GM20000 (cell line): ENCODE measurements at places on chromosomes 7 and 10.

DNA sequence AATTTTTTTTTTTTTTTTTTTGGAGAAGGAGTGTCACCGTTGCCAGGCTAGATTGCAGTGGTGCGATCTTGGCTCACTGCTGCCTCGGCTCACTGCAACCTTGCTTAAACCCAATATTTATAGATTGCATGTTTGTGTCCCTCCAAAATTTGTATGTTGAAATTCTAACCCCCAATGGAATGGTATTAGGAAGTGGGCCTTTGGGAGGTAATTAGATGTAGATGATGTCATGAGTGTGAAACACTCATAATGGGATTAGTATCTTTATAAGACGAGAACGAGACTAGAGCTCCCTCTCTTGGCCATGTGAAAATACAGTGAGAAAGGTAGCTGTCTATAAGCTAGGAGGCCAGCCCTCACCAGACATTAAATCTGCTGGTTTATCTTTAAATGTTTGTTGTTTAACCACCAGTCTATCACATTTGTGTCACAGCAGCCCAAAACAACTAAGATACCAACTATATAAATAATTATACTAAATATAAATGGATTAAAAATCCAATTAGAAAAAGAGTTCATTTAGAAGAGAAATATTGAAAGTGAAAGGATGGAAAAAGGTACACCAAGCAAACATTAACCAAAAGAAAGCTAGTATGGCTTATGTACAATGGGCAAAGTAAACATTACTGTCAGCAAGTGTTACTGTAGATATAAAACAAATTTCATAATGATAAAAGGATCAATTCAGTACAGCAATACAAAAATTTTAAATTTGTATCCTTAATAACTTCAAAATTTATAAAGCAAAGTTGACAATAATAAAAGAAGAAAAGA, 9.3 kb downstream of the TCAF1 start:
- no peak for DNase-seq

DNA sequence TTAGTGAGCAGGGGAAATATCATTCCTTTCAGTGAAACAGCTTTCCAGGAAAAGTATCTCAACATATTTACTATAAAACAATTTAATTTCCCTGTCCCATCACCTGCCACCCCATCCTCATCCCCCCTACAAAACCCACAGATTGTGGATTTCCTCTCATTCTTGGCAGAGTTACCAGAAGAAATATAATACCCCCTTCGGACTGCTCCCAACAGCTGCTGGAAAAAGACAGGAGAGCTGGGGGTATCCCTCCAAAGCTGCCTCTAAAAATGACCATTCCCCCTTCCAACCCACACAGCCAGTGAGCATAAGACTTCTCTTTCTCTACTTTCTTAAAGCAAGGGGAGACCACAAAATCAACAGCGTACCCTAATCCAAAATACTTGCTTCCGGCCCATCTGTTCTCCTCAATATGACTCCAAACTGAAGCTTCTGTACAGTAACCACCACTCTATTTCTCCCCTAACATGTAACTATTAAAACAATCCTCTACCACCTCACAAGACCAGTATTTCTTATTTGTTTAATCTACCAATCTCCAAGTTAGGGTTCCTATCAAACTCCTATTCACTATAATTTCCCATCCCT, 7.8 kb downstream of the FBXW4 start:
- DNase-seq: no peak

DNA sequence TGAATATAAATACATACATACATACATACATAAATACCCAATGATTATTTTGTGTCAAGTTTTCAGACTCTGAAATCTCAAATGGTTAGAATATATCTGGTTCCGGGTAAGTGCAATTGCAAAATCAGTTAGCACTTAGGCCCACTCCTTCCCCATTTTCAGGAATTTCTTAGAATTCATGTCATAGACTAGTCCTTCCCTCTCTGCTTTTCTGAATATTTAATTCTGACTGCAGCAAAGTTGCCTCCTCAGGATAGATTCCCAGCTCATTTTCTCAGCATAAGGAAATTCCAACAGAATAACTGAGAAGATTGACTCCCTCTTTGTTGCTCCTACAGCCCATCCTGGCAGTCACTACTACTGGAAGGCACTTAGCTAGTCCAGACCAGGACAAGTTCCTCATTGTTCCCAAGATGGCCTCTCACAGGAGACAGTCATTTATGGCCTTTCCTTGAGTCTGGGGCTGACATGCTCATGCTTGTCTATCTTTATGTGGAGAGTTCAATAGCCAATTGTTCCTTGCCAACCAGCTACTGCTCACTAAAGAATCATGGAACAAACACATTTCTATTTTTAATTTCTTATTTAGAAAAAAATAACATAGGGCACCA, 142.9 kb upstream of the ITGB1 start:
- DNase-seq: no peak

DNA sequence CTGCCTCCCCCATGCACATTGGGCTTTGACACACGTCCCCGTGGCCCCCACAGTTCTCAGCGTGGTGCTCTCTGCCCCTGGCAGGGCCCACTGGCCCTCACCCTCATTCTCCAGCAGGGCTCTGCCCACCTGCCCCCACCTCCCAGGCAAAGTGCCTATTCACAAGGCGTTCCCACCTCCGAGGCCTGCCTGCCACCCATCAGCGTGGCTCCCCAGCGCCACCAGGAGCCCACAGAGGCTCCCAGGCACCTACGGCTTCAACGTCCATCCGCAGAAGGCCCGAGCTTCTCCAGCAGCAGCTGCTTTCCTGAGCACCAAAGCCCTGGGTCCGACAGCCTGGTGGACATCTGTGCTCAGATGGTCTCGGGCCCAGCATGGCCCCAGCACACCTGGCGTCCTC, 211.8 kb upstream of the PPP2R2D start:
- no peak for DNase-seq

- DNase-seq: no peak
These were observed 144.7 kb downstream of the TRIL start for GRCh38 chr7:28813243-28813962.

GRCh38 chr7:4659551-4660286, 22.4 kb upstream of the FOXK1 start:
- DNase-seq: no peak

GRCh38 chr7:3790803-3791202, 489.8 kb downstream of the SDK1 start:
- DNase-seq: no peak

DNA sequence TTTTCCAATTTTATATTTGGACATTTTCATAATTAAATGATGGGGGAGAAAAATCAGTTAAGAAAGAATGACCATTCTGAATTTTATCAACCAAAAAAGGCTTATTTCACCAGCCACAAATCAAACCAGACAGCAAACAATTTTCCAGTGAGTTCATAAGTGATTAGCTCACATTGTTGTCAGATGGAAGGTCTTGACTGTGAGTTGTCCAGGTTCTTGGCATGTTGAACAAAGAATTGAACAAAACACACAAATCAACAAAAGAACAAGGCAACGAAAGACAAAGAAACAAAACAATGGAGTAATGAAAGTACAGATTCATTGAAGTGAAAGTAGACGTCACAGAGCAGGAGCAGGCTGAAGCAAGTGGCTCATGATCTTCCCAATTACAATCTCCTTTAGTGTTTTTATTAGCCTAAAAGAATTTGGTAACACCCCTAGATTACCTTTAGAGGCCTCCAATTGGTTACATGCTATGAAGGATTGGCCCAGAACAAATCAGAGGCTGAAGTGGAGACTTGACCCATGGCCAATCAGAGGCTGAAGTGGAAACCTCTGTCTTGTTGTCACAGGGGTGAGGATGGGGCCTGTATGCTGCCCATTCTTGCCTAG, 248.7 kb downstream of the NEBL start:
- DNase-seq: no peak

GRCh38 chr7:741191-741671, 14.2 kb upstream of the PRKAR1B start:
- no peak for DNase-seq

DNA sequence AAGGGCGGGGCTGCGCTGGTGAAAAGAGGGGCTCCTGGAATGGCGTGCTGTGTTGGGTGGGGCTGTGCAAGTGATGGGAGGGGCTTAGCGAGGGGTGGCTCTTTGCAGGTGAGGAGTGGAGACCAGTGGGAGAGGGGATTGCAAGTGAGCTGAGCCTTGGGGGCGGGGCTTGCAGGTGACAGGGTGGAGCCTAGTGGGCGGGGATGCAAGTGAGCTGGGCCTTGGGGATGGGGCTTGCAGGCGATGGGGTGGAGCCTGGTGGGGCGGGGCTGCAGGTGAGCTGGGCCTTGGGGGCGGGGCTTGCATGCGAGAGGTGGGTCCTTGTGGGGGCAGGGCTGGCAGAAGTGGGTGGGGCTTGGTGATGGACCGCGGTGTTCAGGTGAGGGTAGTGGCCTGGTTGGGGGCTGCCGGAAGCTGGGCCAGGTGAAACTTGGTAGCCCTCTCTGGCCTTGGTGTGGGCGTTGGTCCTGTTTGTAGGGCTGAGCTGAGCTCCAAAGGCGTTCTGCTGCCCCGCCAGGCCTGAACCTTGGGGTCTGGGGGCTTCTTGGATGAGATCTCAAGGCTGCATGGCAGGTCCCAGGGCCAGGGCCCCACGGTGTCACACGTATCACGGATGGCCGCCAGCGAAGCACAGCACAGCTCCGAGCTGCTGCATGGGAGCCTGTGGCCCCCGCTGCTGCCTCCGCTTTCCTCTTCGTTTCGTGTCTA, 743 bp upstream of the PITRM1 start:
- DNase-seq: no peak

DNA sequence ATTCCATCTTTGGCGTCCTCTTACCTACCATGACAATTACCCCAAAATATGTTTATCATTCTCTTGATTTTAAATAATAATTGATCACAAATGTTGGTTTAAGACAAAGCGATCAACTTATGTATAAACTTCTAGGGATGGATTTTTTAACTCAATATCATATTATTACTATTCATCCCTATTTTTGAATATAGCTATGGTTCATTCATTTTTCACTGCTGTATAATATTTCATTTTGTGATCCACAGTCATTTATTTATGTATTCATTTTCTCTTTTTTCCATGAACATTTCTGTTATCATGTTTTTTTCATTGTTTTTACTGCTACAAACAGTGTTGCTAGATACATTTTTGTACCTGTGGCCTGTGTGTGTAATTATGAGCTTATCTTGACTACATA, 61.3 kb upstream of the MET start:
- DNase-seq: no peak

GRCh38 chr10:11404901-11405300, 206.5 kb downstream of the USP6NL start:
- no peak for DNase-seq

DNA sequence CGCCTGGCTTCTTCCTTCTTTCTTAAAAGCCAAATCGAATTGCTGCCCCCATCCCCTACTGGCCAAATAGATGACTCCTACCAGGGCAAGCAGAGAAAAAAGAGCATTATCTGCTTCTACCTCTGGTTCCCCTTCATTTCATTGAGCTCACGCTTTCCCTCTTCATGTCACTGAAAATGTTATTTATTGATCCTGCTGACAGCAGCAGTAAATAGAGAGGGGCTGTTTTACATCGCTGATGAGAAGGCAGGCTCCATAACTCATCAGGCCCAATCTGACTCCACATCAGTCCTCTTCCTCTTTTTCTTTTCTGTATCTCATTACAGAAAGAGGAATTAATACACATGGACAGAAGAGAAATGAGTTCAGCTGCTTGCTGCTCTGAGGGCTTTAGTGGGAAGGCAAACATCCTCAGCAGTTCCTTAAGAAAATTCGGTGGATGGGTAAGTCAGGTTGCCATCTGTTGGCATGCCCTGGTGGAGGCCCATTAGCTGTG, 904.1 kb downstream of the KCNMA1 start:
- DNase-seq: no peak

DNA sequence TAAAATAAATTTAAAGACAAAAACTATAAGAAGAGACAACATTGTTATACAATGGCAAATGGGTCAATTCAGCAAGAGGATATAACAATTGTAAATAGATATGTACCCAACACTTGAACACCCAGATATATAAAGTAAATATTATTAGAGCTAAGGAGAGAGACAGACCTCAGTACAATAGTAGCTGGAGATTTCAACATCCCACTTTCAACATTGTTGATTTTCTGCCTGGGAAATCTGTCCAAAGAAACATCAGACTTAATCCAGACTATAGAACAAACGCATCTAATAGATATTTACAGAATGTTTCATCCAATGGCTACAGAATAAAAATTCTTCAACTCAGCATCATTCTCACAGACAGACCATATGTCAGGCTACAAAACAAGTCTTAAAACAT, 256.1 kb downstream of the GRM8 start:
- no peak for DNase-seq
